Fibroblast of the aortic adventitia (primary cell): ENCODE measurements at places on chromosomes 4 and X. TPM values are rescaled to one million over a fixed set of nuclear protein-coding genes. Genes with fewer than 3 reads are reported as not detected.

Gene SRPX2
- 22.0 and 26.8 TPM in 2 replicates for total RNA-seq

Gene HSFX2
- total RNA-seq, result 0.36 TPM in 1 of 2 replicates, not detected in the other

Gene ZXDA
- total RNA-seq, result 5.2 and 7.6 TPM in 2 replicates

Gene TEX13D
- total RNA-seq, result 0.09 TPM in 1 of 2 replicates, not detected in the other

Gene SHROOM3
- 1.6 and 18.0 TPM in 2 replicates for total RNA-seq

Gene CCDC158
- total RNA-seq, result 0.65 and 0.90 TPM in 2 replicates

Gene F8A3
- total RNA-seq, result 0.72 and 0.82 TPM in 2 replicates

- DNase-seq, result no peak
Measured at GRCh38 chrX:109720947-109721346, 12.1 kb downstream of the ACSL4 start.

GRCh38 chrX:154090731-154091130 lies 6.8 kb downstream of the MECP2 start:
- no peak for DNase-seq

- no peak for DNase-seq
Measured at GRCh38 chrX:119677654-119677981, 15.3 kb downstream of the SEPTIN6 start.

DNA sequence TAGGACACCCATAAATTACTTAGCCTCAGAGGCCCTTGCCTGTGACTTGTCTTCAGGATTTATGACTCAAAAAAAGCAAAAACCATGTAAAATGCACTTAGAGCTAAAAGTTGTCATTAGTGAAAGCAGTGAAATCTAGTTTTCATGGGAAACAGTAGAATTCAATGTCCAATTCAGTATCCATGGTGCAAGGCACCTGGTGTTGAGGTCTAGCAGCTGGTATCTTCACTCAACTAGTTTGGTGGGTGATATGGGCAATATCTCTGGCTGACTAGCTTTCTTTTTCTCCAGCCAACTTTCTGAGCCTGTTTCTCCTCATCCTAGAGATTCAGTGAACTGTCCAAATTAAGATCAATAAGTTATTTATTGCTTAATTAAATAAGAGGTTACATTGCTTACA lies 229.8 kb upstream of the NDST4 start:
- DNase-seq, result no peak

DNA sequence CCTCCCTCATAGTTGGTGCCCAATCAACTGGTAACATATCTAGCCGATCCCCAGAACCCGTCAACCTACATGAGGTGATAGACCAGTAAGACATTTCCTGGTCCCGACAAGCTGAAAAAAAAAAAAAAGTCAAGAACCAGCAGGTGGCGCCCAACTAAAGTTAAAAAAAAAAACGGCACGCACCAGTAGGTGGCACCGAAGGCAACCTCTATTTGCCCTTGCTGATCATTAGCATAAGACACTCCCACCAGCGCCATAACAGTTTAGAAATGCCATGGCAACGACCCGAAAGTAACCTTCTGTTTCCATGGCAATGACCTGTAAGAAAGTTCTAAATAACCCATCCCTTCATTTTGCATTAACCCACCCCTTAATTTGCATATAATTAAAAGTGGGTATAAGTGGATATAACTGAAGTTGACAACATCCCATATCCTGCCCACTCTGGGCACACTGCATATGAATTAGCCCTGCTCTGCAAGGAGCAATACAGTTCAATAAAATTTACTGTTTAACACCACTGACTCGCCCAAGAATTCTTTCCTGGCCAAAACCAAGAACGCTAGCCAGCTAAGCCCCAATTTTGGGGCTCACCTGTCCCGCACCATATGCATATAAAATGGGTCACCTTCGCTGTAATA lies 83.9 kb upstream of the SPANXB1 start:
- peak; percentile 72 for DNase-seq

- DNase-seq, result no peak
Measured at GRCh38 chrX:21959362-21960051, 19.0 kb downstream of the SMS start.

GRCh38 chr4:67451464-67451863 lies 93.8 kb downstream of the CENPC start:
- DNase-seq, result no peak

GRCh38 chr4:56739066-56739777 lies 58.1 kb upstream of the HOPX start:
- DNase-seq, result no peak

DNA sequence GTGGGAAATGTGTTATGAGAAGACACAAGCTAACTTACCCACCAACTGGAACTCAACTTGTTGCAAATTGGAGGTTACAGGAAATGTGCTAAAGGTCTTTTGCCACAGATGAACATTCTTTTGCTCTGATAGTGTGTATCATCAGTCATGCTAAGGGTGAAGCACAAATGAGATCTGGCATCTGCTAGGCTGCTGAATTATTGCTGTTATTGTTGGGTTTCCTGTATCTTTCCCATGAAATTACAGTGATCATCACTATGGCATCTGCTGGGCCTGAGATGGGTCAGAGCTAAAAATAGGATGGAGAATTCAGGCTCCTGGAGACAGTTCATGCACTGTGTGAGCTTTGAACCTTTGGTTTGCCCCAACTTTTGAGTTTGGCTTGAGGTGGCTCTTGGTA lies 124.5 kb downstream of the NPNT start:
- no peak for DNase-seq

DNA sequence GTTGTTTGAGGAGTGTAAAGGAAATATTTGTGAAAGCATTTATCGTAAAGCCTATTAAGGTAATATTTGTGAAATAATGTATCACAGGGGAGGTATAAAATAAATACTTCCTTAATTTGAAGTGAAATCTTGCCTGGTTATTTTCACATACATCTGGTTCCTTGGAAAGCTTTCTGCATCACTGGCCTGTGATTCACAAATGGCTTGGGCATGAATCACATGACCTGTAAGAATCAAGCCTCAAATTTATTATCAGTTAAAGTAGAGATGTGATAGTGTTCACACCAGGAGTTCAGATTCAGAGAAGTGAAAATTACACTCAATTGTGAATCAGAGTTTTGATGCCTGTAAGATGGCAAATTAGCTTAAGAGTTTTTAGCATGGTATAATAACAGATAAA lies 1911.4 kb downstream of the STIM2 start:
- peak; percentile 82 for DNase-seq

- no peak for DNase-seq
Measured at GRCh38 chr4:13309751-13310150, 174.4 kb downstream of the RAB28 start.

- DNase-seq, result peak; percentile 69
Measured at GRCh38 chr4:5572114-5572513, 136.2 kb downstream of the EVC2 start.

DNA sequence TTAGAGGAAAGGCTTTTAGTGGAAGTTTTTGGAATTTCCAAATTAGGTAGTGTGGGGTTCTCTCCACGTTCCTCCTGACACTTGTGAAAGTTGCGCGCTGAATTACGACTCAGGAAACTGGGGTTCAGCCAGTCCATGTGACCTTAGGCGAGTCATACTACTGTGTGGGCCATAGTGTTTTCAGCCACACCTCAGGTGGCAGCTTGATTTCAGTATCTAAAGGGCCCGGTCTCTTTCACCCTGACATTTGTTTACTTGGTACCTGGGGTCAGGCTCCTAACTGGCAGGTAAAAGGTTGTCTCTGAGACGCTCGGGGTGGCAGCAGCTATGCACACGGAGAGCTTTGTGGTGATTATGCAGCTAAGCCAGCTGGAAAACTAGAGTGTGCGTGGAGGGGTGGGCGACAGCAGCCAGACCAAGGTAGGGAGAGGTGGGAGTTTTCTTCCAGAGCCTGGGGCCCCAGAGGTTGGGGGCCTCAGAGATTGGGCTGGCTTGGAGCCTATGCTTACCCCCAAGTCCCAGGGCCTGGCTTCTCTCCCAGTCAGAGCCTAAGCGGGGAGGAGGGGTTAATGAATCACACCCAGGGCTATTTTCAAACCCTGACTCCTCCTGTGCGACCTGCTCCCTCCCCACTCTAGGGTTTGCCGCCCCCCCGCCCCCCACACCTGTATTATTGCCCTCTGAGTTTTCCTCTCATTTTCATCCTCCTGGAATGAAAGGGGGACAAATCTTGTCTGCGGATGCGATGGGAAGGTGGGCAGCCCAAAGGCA lies 47.2 kb downstream of the STARD8 start:
- DNase-seq, result no peak
